AG08396 (cell line): ENCODE measurements at places on chromosomes 11 and 22.

DNA sequence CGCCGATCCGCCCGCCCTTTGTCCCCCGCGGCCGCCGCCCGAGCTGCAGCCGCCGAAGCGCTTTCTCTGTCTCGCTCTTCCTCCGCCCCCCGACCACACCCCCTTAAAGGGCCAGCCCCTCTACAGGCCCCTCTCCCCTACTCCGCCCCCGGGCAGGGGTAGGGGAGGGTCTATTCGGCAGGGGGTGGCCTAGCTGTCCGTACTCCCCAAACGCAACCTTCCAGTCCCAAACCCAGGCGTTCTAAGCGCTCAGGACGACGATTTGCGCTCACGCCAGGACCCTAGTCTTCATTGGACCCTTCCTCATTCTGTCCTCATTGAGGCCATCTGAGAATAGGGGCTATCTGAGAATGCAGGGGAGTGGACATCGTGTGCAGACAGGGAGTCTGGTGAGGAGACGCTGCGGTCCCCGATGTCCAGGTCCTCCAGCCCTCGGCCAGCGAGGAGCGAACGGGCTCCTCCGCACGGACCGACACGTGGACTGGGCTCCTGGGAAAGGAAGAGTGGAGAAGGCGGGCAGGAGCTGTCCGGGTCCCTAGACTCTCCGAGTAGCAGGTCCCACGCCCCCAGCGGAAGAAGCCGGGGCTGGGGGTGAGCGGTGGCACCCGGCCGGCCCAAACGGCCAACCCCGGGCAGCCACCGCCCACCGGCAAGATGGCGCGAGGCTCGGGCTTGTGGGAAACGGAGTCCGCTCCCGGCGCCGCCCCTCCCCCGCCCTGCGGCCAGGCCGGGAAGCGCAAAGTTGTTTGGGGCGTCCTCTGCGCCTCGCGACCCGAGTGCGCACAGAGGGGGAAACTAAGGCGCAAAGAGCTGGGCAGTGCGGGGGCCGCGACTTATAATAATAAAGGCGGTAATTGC is at the start of gene PPP1R14B:
Gene PPP1R14B, minus strand, starts transcription at position 73 of the 858 bp plus-strand sequence. CDS start 270 bp downstream, outside the sequence.
- peak; percentile 94 for DNase-seq

GRCh38 chr22:50269970-50270665 is at the start of gene MAPK11:
Gene MAPK11 (minus strand): TSS chr22:50270380. CDS start chr22:50270292, 88 bp downstream.
- DNase-seq = peak; percentile 83

DNA sequence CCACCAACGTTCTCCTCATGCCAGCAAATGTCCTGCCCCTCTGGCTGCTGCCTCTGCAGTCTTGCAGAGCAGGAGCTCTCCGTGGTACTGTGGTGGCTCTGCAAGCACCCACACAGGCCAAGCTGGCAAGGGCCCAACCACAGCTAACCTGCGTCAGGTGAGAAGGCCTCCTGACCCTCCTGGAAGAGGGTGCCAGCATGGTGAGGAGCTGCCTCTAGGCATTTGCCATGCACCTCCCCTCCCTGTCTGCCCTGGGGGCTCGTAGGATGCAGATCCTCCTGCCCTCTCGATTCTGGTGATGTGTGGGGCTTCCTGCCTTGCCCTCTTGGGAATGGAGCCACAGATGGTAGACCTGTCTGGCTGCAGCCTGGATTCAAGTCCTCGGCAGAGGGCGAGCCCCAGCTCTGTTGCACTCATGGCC is 1408.8 kb downstream of the TBC1D22A start:
- no peak for DNase-seq

- DNase-seq = no peak
Observed at GRCh38 chr11:63890368-63890767, 26.6 kb downstream of the RCOR2 start.
